ENCODE measurements at places on chromosomes 4 and X.
A peak's percentile ranks its signal among the peaks of the same experiment; 100 is the strongest.

DNA sequence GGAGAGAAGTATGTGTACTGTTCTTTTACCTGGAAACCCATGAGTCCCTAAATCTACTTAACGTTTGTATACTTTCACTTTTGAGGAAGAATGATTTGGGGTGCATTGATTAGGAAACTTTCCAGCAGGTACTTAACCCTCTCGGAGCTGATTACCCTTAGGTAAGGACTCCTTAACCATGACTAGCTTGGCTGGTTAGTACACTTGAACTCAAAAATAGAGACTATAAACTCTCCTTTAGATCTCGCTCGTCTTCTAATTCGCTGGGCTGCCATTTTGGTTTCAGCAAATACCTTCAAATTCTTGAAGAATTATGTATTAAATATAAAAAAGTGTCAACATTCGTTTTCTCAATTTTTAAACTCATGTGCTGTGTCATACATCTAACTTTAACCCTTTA lies 2.0 kb downstream of the USP9X start:
- no peak for DNase-seq

- DNase-seq = no peak
These were observed 102.4 kb upstream of the TBL1X start for GRCh38 chrX:9362363-9362928.

GRCh38 chr4:55807556-55807955 lies 12.0 kb upstream of the EXOC1L start:
- DNase-seq = no peak

DNA sequence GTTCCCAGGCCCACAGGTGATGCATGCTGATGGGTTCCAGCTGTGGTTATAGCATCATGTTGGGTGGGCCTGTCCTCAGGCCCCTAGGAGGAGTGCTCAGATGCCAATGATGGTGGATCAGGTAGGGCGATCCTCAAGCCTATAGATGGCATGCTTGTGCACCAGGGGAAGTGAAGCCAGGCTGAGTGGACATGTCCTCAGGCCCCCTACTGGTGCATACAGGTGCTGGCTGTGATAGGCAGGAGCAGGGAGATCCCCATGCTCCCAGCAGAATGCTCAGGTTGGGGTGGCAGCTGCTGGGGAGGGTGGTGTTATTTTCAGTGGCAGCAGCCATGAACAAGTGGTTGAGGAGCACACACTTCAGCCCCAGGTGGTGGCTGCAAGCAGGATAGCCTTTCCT lies 96.0 kb downstream of the SMARCA1 start:
- DNase-seq = no peak

GRCh38 chr4:52701207-52701606 lies 42.1 kb upstream of the USP46 start:
- no peak for DNase-seq

DNA sequence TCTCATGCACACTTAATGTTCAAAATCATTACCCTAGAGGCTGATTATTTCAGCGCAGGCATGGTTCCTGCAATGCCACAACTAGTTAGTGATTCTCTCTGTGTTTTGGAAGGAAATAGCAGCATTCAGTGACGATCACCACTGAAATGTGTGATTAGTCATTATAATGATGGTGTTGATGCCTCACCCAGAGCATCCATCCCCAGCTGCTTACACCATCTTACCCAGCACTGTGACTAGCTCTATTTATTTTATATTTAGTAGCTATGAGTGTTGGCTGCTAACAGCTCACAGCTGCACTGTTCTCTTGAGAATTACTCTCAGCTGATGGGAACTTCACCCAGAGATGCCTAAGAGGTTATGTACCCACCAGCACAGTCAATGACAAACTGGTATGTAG lies 60.5 kb upstream of the TSPAN7 start:
- no peak for DNase-seq

- DNase-seq = no peak
These were observed 262.1 kb upstream of the NR3C2 start for GRCh38 chr4:148704291-148704690.

DNA sequence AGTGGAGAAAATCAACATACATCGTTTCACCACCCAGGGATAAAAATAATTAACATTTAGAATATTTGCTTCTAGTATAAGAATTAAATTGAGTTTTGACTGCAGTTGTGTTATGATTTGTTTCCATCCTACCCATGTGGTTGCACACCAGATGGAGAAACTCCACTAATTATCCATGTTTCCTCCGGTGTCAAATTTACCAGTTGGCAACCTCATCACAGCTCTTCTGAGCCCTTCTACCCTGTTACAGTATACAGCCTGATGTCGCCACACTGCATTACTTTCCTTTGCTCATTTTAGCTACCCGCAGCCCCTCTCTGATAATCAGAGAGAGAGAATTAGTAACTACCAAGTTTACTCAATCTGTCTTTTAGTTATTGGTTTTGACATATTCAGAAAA lies 411.2 kb downstream of the DTHD1 start:
- no peak for DNase-seq

DNA sequence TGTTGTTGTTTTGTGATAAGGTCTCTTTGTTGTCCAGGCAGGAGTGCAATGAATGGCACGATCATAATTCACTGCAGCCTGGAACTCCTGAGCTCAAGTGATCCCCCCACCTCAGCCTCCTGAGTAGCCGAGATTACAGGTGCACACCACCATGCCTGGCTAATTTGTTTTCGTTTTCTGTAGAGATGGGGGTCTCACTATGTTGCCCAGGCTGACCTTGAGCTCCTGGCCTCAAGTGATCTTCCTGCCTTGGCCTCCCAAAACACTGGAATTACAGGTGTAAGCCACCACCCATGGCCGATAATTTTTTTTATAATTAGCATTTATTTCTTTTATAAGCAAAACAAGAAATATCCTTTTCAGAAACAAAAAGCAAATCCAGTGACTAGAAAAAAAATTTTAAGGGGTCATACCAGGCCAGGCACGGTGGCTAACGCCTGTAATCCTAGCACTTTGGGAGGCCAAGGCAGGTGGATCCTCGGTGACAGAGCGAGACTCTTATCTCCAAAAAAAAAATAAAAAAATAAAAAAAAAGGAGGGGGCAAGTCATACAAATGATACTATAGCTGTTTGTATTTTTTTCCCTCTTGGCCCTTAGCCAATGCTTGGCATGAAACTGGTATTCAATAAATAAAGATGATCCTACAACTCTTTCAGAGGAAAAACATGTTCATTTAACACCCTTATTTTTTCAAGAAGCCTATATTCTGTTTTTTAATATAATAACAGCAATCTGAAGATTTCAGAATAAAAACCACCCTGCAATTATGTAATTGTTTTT lies 3.4 kb downstream of the PLAC8 start:
- no peak for DNase-seq

GRCh38 chr4:79471309-79471708 lies 63.3 kb upstream of the GK2 start:
- DNase-seq = no peak

- no peak for DNase-seq
These were observed 95.7 kb upstream of the OTUD4 start for GRCh38 chr4:145276050-145276449.

DNA sequence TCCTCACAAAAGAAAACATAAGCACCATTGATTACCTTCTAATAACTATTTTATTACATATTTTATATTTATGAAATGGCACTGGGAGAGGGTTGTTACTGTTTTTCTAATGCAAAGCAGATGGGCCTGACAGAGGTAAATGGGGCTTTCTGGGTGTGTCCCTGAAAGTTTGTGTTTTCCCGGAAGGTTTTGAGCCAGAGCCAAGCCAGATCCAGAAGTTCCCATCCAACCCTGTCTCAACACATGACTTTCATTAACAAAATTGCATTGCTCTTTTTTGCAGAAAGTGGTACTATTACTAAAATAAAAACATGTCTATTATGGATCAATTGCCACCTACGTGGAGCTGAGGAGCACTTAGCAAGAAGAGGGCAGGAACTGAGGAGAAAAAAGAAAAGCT lies 181.3 kb downstream of the RAB28 start:
- no peak for DNase-seq

- no peak for DNase-seq
These were observed 131.3 kb downstream of the GUCY2F start for GRCh38 chrX:109350551-109350950.

GRCh38 chrX:70452143-70452733 lies 7.6 kb downstream of the DLG3 start:
- no peak for DNase-seq

DNA sequence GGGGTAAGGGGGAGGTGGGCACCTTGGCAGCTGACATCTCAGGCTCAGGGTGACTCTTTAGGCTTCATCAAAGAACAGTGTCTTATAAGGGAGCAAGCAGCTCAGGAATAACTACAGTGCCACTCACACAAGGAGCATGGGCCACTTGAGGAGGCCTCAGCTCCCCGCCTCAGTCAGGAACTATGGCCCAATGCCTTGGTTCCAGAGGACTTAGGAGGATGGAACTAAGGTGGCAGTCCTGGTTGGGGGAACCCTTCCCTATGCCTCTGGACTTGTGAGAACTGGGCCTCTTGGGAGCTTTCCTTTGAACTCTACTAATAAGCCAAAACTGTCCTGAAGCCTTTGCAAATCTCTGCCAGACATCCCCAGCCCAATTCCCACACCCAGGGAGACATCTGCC lies 160.6 kb downstream of the EFNB1 start:
- DNase-seq = no peak

- no peak for DNase-seq
These were observed 2.9 kb downstream of the TBL1X start for GRCh38 chrX:9467751-9468150.

DNA sequence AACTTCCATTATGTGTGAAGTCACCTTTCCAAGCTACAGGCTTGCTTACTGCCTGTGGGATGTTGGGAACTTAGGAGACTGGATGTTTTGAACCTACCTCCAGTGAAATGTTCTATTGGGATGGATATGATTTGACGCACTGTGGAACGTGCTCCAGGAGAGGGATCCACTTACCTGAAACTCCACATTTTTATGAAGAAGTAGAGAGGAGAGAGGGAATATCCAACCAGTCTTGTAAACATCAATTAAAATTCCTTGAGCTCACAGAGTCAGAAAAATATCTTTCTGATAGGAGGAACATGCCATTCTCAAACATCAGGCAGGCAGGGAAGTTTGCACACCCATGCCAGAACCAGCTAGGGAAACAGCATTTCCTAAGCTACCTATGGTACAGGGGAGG lies 91.1 kb upstream of the MAOA start:
- no peak for DNase-seq

GRCh38 chr4:74197080-74197479 lies 39.2 kb downstream of the MTHFD2L start:
- DNase-seq = no peak

- DNase-seq = no peak
These were observed 8.2 kb downstream of the WDR1 start for GRCh38 chr4:10108391-10108790.

DNA sequence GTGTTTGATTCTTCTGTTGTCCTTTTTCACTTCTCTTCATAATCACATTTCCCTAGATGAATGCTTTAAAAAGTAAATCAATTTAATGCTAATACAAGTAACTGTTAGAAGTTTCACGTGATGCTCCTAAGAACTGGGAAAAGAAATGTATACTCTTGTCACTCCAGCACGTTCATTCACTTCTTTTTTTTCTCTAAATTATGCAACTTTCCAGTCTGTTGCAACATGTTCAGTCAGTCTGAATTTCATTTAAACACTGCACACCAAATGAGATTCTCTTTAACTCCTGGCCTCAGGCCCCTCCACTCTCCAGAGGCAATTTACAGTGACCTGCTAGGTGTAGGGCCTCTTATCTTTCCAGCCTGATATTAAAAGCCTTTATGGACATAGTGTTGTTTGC lies 321.9 kb downstream of the HS3ST1 start:
- no peak for DNase-seq

- no peak for DNase-seq
These were observed 1.3 kb downstream of the NEUROG2 start for GRCh38 chr4:112514647-112515197.

- DNase-seq = no peak
These were observed 853.4 kb downstream of the PCDH7 start for GRCh38 chr4:31573554-31573953.

DNA sequence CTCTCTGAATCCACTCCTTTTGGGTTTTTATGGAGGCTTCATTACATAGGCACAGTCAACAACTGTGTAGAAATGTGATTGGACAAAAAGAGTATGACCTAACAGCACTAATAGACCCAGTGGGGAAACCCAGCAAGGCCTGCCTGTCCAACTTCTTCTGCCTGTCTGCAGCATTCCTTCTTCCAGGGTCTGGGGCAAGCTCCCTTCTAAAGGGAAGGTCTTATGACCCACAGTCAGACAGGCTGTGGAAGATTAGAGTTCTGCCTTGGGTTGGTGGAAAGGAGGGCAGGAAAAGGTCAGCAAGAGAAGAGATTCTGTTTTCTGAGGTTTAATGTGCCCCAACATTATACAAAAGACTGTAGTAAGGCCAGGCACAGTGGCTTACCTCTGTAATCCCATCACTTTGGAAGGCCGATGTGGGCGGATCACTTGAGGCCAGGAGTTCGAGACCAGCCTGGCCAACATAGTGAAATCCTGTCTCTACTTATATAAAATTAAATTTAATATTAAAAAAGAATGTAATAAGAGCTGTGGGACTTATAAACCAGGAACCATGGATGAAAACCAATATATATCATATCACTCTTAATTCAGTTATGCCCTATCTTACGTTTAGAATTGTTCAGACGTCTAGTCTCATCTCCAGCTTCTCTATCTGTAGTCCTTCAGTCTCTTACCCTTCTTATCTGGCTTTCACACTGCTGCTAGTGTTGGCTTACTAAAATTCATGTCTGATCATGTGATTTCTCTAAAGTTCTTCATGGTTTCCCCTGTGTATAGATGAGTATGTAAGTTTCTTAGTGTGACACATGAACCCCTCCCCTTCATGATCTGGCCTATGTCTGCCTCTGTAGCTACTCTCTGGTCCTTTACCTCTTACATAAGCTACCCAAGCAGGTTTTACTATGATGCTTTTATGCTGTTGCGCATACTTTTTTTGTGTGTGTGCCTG lies 6.2 kb downstream of the CLCN3 start:
- no peak for DNase-seq

- DNase-seq = no peak
These were observed 13.8 kb upstream of the STK26 start for GRCh38 chrX:132009350-132009749.

GRCh38 chr4:15753786-15754185 lies 24.3 kb upstream of the CD38 start:
- DNase-seq = no peak

GRCh38 chrX:14039344-14039743 lies 9.7 kb upstream of the GEMIN8 start:
- DNase-seq = peak; percentile 37

DNA sequence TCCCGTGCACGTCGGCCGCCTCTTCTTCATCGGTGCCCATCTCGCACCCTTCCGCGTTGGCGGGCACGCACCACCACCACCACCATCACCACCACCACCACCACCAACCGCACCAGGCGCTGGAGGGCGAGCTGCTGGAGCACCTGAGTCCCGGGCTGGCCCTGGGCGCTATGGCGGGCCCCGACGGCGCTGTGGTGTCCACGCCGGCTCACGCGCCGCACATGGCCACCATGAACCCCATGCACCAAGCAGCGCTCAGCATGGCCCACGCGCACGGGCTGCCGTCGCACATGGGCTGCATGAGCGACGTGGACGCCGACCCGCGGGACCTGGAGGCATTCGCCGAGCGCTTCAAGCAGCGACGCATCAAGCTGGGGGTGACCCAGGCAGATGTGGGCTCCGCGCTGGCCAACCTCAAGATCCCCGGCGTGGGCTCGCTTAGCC lies 1.4 kb downstream of the POU4F2 start:
- DNase-seq = no peak
